ENCODE measurements at places on chromosomes 11 and 22. TPM values are rescaled to one million over a fixed set of nuclear protein-coding genes. Genes with fewer than 3 reads are reported as not detected.

DNA sequence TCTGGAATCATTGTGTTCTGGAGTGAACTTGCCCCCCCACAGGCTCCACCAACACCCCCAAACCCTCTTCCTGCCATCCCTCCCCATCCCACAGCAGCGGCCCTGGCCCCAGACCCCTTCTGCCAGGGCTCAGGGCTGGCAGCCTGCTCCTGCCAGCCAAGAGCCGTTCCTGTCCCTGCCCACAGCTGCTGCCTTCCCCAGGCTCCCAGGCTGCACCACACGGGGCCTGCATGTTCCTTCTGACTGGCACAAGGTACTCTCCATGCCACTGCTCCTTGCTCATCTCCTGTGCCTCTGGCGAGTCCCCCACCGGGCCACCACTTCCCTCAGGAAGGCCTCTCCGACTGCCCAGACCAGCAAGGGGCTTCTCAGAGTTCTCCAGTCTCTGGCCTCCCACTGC is 4.9 kb downstream of the GP1BB start:
- H3K4me3 ChIP-seq: no peak overlapping the region
- no peak overlapping the region for H3K27ac ChIP-seq
- no peaks in the 10 kb centered on the region for H3K36me3 ChIP-seq
- peaks cover 12% of the 10 kb centered on the region for H3K4me1 ChIP-seq

TRIM6 gene
- 0.37 TPM for total RNA-seq

TMEM191C gene
- 0.99 TPM for total RNA-seq

SCGB1D2 gene
- total RNA-seq: not detected

TSPAN32 gene
- 41.4 TPM for total RNA-seq
